EL (cell line): ENCODE measurements at places on chromosomes 11 and 22.

DNA sequence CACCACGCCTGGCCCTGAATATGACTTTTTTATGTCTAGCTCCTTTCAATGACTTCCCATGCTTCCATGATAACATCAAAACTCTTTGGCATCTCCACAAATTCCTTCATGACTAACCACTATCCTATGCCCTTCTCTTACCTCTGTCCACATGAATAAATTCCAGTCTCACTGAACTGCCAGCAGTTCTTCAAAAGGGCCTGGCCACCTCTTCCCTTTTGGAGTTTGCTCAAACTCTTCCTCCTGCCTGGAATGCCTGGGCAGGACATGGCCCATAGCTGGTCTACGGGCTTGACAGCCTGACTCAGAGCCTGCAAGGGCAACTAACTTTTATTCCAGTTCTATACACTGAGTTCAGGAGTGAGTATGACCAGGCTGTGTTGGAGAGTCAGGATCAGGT lies 41.8 kb upstream of the ZBTB16 start:
- DNase-seq = peak; percentile 18

DNA sequence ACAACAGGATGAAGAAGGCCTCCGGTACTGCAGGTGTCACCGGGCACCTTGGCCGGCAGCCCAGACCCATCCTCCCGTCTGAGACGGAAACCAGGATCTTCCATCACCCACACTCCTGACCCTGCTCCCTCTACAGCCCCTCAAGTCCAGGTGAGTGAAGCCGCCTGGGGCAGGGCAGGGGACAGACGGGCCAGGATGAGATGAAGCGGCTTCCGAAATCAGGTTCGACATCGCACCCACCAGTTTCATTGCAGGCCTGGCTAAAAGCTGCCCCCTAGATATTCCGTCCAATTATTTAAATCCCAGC lies 639.1 kb downstream of the TBC1D22A start:
- DNase-seq = no peak

DNA sequence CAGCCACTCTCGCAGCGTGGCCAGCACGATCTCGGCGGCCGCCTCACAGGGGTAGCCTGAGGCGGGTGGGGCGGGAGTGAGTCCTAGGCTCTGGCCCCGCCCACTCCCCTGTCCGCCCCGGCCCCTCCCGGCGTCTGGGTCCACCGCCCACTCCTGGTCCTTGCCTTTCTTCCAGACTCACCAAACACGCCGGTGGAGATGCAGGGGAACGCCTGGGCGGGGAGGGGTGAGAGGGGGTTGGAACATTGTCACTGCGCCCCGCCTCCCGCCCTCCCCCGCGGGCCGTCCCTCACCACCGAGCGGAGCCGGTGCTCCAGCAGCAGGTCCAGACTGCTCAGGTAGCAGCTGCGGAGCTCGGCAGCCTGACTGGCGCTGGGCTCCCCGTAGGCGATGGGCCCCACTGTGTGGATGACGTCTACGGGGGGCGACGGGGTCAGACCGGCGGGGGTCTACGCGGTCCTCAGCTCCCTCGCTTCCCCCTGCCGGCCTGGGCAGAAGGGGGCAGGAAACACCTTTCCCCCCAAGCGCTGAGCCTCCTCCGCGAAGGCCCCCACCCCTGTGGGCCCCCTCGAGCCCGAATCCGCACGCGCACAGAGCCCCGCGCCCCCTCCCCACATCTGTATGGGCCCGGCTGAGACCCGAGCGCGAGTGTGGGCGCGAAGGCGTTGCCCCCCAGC lies 13.2 kb downstream of the OTUB1 start:
- peak; percentile 42 for DNase-seq

DNA sequence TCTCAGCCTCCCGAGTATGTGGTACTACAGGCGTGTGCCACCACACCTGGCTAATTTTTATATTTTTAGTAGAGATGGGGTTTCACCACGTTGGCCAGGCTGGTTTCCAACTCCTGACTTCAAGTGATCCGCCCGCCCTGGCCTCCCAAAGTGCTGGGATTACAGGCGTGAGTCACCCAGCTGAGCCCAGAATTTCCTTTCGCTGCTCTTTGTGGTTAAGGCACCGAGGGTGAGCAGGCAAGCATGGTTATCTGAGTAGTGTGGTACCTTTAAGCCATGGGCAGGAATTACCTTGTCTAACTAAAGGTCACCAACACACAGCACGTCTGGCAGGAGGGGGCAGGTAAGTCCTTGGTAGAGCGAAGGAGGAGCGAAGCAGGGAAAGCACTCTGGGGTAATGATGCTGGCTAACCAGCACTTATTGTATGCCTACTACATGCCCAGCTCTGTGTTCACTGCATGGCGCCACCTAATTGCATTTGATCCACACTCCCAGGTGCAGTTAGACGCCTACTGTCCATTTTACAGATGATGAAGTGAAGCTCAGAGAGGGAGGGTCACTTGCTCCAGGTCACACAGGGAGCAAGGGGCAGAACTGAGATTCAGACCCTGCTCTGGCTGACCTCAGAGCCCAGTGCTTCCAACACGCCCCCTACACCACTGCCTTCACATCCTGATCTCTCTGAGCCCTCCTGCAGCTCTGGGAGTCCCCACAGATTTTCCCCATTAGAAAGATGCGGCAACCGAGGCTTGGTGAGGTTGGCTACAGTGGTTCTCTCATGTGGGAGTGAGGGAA lies 45.7 kb downstream of the TRIOBP start:
- DNase-seq = peak; percentile 90

GRCh38 chr11:28730336-28730735 lies 622.1 kb downstream of the METTL15 start:
- DNase-seq = peak; percentile 85

- no peak for DNase-seq
Observed at GRCh38 chr11:18280438-18281045, 14.5 kb downstream of the SAA1 start.

GRCh38 chr11:122633219-122633829 lies 22.2 kb upstream of the UBASH3B start:
- DNase-seq = peak; percentile 70

DNA sequence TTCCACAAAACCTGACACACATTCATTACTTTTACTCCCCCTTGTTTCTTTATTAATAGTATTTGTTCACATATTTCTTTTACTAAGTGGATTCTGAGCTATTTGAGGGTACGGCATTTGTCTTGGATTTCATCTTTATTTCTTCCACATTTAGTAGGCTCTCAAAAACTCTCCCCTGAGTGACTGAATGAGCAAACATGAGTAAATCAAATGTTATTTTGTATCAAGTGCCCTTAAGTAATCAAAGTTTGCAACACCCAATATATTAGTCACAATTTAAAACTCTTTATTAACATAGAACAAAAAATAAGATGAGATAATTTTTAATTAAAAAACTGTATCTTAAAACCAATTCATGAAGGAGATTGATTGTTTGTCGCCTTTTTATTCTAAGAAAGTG lies 1101.9 kb upstream of the TENM4 start:
- DNase-seq = no peak

DNA sequence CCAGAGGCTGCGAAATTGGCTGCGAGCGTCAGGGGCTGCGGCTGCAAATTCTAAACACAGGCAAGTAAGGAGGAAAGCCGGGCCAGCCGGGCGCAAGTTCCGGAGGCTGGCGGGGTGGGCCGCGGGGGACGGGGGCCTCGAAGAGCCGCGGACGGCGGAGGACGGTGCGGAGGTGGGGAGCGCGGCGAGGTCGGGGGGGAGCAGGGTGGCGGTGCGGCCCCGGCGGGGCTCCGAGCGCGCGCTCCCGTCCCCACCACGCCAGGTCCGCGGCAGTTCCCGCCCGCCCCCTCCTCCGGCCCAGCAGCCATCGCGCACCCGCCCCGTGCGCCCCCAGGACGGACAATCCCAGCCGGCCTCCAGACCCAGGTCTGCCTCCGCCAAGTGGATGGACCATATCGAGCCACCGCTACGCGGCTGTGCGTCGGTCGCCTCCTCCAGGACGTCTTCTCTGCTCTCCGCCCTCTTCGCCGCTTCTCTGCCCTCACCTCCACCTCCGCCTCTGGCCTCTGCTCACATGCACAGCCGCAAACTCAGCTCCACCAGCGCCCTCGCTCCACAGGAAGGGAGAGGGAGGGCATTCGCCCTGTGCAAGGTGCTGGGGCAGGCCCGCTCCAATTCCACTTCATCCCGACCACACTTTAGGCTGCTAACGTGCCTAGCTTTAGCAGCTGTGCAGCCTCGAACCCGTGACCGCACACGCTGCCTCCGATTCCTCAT lies 7.2 kb downstream of the ELFN2 start:
- peak; percentile 25 for DNase-seq

DNA sequence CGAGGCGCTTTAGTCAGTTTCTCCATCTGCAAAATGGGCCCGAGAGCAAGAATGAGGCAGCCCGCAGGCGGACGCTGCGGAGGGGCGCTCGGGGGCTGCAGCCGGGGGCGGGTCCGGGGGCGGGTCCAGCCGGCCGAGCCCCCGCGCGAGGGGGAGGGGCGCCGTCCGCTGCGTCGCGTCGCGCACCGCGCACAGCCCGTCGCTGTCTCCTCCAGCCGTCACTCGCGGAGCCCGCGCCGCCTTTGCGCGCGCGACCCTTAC lies 282 bp downstream of the PC start:
- DNase-seq = no peak

- no peak for DNase-seq
Observed at GRCh38 chr11:27148506-27148905, 107.9 kb downstream of the BBOX1 start.

DNA sequence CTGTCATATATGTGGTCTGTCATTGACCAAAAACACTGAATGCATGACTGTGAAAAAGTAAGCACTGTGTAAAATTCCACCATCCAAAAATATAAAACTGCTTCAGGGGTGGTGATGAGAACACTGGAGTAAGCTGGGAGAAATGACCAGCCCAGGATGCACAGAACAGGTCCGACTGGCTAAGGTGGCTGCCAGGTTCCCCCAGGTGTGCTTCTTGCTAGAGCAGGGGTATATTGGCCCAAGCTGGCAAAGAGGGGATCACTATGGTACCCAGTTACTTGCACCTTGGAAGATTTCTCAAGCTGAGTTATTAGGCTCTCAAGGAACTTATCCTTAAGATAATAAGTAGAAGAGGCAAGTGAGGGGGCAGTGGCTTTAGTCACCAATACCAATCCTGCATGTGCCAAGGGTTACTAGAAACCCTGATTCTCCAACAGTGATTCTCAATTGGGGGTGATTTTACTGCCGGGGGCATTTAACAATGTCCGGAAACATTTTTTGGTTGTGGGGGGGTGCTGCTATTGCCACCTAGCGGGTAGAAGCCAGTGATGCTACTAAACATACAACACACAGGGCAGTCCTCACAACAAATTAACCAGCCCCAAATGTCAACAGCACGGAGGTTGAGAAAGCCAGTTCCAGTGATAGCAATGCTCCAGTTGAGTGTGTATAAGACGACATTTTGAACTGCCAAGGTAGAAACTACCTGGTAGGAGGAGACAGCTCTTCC lies 15.7 kb downstream of the SNU13 start:
- peak; percentile 23 for DNase-seq

DNA sequence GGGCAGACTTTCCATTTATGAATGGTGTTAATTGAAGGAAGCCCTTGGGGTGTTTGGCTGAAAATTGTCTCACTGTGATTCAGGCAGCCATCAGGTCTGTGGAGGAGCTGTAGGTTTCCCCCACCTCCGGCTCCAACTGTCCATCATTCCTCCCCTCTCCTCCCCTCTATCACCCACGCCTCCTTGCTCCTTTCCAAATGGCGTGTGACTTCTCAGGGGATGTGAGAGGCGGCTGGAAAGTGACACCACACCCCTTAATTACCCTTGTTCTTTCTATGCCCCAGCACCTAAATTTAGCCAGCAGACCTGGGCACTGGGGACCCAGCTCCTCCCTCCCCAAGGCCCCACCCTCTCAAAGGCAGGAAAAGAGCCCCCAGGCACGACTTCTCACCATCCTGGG lies 38.1 kb upstream of the SYT7 start:
- DNase-seq = no peak

- no peak for DNase-seq
Observed at GRCh38 chr11:78344676-78345075, 72.9 kb downstream of the GAB2 start.

GRCh38 chr11:117205211-117205818 lies 6.1 kb downstream of the TAGLN start:
- no peak for DNase-seq

GRCh38 chr22:36811094-36811800 lies 5.6 kb downstream of the PVALB start:
- no peak for DNase-seq

- DNase-seq = peak; percentile 83
Observed at GRCh38 chr11:12818333-12819015, 144.3 kb downstream of the TEAD1 start.

DNA sequence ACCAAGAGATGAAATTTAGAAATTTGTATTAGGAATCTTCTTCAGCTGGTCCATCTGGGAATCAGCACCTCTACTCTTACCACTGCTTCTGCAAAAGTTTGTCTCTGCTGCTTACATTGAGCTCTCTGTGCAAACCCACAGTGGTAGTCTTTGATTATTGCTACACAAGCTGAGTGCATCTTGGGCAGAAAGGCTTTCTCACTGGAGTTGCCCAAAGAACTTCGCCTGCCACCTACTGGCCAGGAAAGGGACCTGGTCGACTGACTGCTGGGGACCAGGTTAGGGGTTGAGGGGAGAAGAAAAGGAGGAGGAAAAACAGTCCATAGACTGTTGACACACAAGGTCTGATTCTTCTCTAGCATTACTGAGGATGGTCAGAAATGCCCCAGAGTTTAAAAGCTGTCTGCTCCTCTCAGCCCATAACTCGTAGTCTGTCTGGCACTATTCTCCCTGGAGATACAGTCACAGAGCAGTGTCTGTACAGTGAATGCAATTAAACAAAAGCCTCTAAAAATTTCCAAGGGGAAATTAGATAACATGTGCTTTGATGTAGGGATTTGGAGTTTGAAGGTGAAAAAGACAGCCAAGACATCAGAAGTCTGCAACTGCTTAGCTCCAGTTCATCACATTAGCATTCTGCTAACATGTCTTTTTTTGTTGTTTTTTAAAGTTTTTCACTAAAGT lies 215.0 kb upstream of the CTSC start:
- DNase-seq = peak; percentile 63
